Pancreas (tissue), 10 donors: ENCODE measurements at places on chromosomes 13 and 19. TPM values are rescaled to one million over a fixed set of nuclear protein-coding genes. Genes with fewer than 3 reads are reported as not detected.
A peak's percentile ranks its signal among the peaks of the same experiment; 100 is the strongest.

GRCh38 chr19:47497821-47498520 lies 14.0 kb upstream of the KPTN start:
- peak; percentile 55 for DNase-seq
- H3K36me3 ChIP-seq: peaks cover 13% of the 10 kb centered on the region
- no peaks in the 10 kb centered on the region for H3K4me1 ChIP-seq
- H3K27ac ChIP-seq: no peak overlapping the region
- no peak overlapping the region for H3K4me3 ChIP-seq
- H3K27me3 ChIP-seq: no peaks in the 10 kb centered on the region

GRCh38 chr19:13104360-13104847 lies 1.7 kb upstream of the LYL1 start:
- no peak for DNase-seq
- no peak overlapping the region for H3K27ac ChIP-seq
- no peaks in the 10 kb centered on the region for H3K27me3 ChIP-seq

- no peaks in the 10 kb centered on the region for H3K27me3 ChIP-seq
- peaks cover 39% of the 10 kb centered on the region for H3K4me1 ChIP-seq
- no peak for DNase-seq
- H3K4me3 ChIP-seq: no peak overlapping the region
Measured at GRCh38 chr13:27406178-27406939, 18.1 kb upstream of the GTF3A start.

- no peaks in the 10 kb centered on the region for H3K4me1 ChIP-seq
- H3K36me3 ChIP-seq: no peaks in the 10 kb centered on the region
- no peak for DNase-seq
- no peaks in the 10 kb centered on the region for H3K27me3 ChIP-seq
Measured at GRCh38 chr13:40172149-40172591, 494.3 kb downstream of the FOXO1 start.

GRCh38 chr13:24502533-24503378 lies 9.8 kb downstream of the PARP4 start:
- no peak for DNase-seq
- H3K4me3 ChIP-seq: no peak overlapping the region
- no peaks in the 10 kb centered on the region for H3K4me1 ChIP-seq
- no peaks in the 10 kb centered on the region for H3K27me3 ChIP-seq

- no peaks in the 10 kb centered on the region for H3K4me1 ChIP-seq
- H3K36me3 ChIP-seq: no peaks in the 10 kb centered on the region
- H3K27me3 ChIP-seq: no peaks in the 10 kb centered on the region
- no peak overlapping the region for H3K4me3 ChIP-seq
- DNase-seq: no peak
- no peak overlapping the region for H3K27ac ChIP-seq
Measured at GRCh38 chr13:61294467-61295191, 121.0 kb downstream of the PCDH20 start.

DNA sequence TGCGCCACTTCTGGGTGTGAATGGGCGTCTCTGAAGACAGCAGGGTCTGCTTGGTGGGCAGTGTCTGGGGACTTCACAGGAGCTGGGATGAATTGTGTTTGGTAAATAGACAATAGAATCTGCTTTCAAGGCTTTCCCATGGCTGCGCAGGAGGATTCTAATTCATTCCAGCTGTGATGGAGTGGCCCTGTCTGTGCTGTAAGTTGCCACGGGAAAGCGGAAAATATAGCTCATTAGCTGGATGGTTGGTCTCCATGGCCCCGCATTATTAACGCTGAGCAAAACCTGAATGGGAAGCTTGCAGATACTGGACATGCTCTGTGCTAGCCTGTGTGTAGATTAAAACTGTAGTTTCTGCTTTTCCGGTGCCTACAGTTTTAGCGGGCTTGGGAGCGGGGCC lies 15.6 kb upstream of the C1QTNF9 start:
- no peaks in the 10 kb centered on the region for H3K27me3 ChIP-seq
- H3K27ac ChIP-seq: no peak overlapping the region
- H3K4me3 ChIP-seq: no peak overlapping the region
- no peak for DNase-seq
- H3K4me1 ChIP-seq: no peaks in the 10 kb centered on the region

DNA sequence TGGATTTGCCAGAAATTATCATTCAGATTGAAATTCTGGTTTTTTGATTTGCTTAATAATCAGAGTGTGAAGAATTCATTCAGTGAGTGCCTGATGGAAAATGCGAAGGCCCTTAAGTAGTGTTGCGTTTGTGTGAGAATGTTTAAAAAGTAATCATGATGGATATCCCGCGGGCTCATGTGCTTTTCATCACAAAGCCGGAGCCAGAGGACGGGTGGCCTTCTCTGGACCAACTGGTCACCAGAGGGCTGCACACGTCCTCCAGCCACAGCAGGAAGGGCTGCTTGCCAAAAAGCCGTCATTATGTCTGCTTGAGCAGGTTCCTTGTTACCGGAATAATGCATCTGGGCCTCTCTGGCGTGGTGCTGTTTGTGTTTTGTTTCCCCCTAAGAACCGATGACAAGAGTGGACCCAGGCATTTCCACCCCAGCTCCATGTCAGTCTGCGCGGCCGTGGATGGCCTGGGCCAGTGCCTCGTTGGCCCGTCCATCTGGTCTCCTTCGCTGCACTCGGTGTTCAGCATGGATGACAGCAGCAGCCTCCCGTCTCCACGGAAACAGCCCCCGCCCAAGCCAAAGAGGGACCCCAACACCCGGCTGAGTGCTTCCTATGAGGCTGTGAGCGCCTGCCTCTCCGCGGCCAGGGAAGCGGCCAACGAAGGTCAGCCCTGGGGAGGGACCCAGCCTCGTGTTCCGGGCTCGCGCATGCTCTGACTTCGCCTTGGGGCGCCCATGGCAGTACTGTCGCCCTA lies 497.7 kb downstream of the MYO16 start:
- no peak for DNase-seq
- H3K4me1 ChIP-seq: no peaks in the 10 kb centered on the region
- no peak overlapping the region for H3K27ac ChIP-seq
- H3K27me3 ChIP-seq: no peaks in the 10 kb centered on the region
- H3K36me3 ChIP-seq: no peaks in the 10 kb centered on the region

DNA sequence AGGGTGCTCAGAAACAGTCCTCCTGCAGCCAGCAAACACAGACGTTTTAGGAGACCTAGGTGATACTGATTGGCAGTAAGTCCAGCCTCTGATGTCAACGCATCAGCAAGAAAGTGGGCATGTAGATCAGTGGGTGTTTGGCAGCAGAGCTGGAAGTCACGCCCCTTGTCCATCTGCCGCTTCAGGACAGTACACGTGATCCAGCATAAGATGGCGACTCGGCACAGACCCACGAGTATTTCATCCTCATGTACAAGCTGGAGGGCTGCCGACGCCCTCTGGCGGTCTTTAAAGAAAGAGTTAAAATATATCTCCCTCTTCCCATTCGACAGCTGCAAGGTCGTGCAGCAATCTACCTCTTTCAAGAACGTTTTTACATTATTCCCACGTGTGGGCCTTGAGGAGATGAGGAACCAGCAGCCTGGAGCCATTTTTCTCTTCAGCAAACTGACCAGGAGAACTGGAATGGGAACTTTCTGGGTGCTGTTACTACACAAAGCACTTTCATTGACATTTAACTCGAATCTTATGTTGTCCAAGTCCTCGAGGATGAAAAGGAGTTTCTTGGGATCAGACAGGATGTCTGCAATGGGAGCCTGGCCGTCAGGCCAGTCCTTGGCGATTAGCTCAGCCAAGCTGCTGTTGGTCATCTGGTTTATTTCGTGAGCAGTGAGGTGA lies 22.3 kb downstream of the NLRP11 start:
- no peaks in the 10 kb centered on the region for H3K36me3 ChIP-seq
- H3K27me3 ChIP-seq: no peaks in the 10 kb centered on the region
- H3K4me3 ChIP-seq: no peak overlapping the region
- DNase-seq: peak; percentile 61
- H3K27ac ChIP-seq: no peak overlapping the region

- no peak overlapping the region for H3K27ac ChIP-seq
- no peaks in the 10 kb centered on the region for H3K4me1 ChIP-seq
- DNase-seq: no peak
- no peaks in the 10 kb centered on the region for H3K36me3 ChIP-seq
- no peaks in the 10 kb centered on the region for H3K27me3 ChIP-seq
- no peak overlapping the region for H3K4me3 ChIP-seq
Measured at GRCh38 chr13:27522847-27523246, 72.5 kb upstream of the MTIF3 start.

GRCh38 chr19:13557756-13558398 lies 51.6 kb upstream of the CACNA1A start:
- DNase-seq: no peak
- H3K27me3 ChIP-seq: no peaks in the 10 kb centered on the region
- H3K4me1 ChIP-seq: no peaks in the 10 kb centered on the region
- H3K4me3 ChIP-seq: no peak overlapping the region

- H3K27ac ChIP-seq: peak overlapping the region; percentile 41
- H3K36me3 ChIP-seq: no peaks in the 10 kb centered on the region
- H3K4me3 ChIP-seq: no peak overlapping the region
- H3K27me3 ChIP-seq: no peaks in the 10 kb centered on the region
- DNase-seq: no peak
Measured at GRCh38 chr19:38049105-38049649, 142.2 kb downstream of the SIPA1L3 start.

DNA sequence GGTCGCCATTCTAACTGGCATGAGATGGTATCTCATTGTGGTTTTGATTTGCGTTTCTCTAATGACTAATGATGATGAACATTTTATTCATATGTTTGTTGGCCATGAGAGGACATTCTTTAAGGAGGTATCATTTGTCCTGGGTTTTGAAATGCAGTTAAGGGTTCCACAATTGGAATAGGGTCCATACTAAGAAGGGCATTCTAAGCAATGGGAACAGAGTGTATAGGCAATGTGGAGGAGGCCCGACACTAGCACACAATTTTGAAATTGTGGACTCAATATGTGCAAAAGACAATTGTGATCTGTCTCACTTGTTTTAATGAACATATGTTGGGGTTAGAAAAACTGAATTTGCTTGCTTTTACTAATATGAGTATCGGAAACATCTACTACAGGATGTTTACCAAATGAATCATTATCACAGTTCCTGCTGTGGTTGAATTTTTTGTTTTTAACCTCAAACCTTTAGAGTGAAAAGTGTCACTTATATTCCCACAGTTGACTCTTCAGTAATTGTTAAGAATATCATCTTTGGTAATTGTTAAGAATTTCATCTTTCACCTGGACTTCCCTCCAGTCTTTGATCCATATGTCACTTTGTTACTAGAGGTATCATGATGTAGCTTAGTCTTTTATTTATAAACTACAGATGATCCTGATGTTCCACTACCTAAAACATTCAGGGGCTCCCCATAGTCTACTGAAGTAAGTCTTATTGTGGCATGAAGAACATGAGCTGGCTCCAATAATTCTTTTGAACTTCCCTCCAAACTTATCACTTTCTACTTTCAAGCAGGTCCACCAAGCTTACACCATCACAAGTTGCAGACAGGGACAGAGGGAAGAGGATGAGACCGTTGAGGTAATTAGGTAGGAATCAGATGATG lies 109.7 kb upstream of the KLF12 start:
- no peaks in the 10 kb centered on the region for H3K4me1 ChIP-seq
- no peaks in the 10 kb centered on the region for H3K27me3 ChIP-seq
- H3K4me3 ChIP-seq: no peak overlapping the region
- H3K36me3 ChIP-seq: no peaks in the 10 kb centered on the region
- no peak overlapping the region for H3K27ac ChIP-seq

DNA sequence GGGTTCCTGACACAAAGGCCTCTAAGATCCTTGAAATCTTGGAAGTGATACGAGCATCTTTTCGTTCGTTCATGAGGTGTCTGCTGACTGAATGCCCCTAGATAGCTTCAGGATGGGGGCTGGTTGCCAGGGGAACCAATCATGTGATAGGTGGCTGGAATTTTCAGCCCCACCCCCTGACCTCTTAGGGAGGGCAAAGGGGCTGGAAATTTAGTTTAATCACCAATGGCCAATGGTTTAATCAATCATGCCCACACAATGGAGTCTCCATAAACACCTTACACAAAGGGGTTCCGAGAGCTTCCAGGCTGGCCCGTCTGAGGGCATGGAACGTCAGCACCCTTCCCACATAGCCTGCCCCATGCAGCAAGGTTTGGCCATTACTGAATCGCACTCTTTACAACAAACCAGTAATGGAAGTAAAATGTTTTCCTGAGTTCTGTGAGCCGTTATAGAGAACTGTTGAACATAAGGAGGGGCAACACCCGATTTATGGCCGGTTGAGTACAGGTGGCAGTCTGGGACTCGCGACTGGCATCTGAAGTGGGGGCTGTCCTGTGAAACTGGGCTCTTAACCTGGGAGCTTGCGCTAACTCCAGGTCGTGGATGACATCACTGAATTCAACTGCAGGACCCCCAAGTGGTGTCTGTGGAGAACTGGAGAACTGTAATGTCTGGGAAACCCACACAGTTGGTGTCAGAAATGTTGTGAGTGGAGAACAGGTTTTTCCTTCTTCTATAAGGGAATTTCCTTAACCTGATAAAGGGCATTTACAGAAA lies 25.6 kb downstream of the MLLT1 start:
- H3K36me3 ChIP-seq: no peaks in the 10 kb centered on the region
- no peak overlapping the region for H3K4me3 ChIP-seq
- H3K27me3 ChIP-seq: no peaks in the 10 kb centered on the region
- no peak overlapping the region for H3K27ac ChIP-seq
- no peak for DNase-seq

GRCh38 chr13:41905600-41906254 lies 55.2 kb downstream of the VWA8 start:
- no peaks in the 10 kb centered on the region for H3K36me3 ChIP-seq
- H3K4me1 ChIP-seq: no peaks in the 10 kb centered on the region
- H3K27ac ChIP-seq: no peak overlapping the region
- DNase-seq: no peak
- no peaks in the 10 kb centered on the region for H3K27me3 ChIP-seq
- no peak overlapping the region for H3K4me3 ChIP-seq

DNA sequence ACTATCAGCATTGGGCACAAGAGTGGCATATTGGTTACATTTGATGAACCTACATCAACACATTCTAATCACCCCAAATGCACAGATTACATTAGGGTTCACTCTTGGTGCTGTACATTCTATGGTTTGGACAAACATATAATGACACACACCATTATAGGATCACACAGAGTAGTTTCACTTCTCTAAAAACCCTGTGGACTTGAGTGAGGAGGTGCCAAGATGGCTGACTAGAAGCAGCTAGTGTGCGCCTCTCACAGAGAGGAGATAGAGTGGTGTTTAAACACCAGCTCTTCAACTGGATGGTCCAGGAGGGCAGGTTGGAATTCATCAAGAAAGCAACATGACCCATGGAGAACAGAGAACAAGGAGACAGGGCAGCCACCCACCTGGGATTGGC lies 265.6 kb downstream of the TDRD3 start:
- H3K27ac ChIP-seq: no peak overlapping the region
- H3K4me3 ChIP-seq: no peak overlapping the region
- no peak for DNase-seq
- no peaks in the 10 kb centered on the region for H3K4me1 ChIP-seq
- no peaks in the 10 kb centered on the region for H3K36me3 ChIP-seq

- no peak for DNase-seq
- no peak overlapping the region for H3K27ac ChIP-seq
- H3K27me3 ChIP-seq: no peaks in the 10 kb centered on the region
- no peaks in the 10 kb centered on the region for H3K4me1 ChIP-seq
Measured at GRCh38 chr13:99269627-99270241, 11.6 kb upstream of the GPR18 start.

GRCh38 chr13:57824121-57824520 lies 192.6 kb downstream of the PCDH17 start:
- DNase-seq: no peak
- no peaks in the 10 kb centered on the region for H3K27me3 ChIP-seq
- H3K36me3 ChIP-seq: no peaks in the 10 kb centered on the region
- no peaks in the 10 kb centered on the region for H3K4me1 ChIP-seq
- H3K27ac ChIP-seq: no peak overlapping the region
- no peak overlapping the region for H3K4me3 ChIP-seq

Gene CHERP
- 26.8 TPM for polyA plus RNA-seq

Gene CACNG7
- polyA plus RNA-seq: 0.02 TPM

Gene CYP4F2
- polyA plus RNA-seq: not detected

Gene ENOX1
- 0.23 TPM for polyA plus RNA-seq
